M059J (cell line): ENCODE measurements at places on chromosomes 13 and 19.

DNA sequence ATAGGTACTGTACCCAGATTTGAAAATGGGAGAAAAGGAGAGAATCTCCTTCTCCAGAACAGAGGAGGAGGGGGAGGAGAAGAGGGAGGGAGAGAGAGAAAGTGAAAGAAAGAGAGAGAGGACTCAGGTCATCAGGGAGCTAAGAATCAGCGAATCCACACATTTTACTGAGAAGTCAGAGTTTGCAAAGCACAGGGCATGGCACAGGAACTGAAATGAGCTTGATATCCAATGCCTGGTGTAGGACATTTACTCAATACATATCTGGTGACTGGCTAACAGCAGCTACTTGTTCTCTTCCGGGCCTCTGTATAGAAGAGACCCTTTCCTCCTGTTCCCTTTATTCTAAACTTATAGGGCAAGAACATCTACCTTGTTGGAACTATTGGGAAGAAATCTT, 375.1 kb downstream of the KLF5 start:
- DNase-seq, result no peak

GRCh38 chr13:67437244-67437643, 207.1 kb upstream of the PCDH9 start:
- DNase-seq, result no peak

- DNase-seq, result no peak
Observed at GRCh38 chr13:111131611-111132010, 16.5 kb downstream of the ARHGEF7 start.

GRCh38 chr13:97471711-97472110, 37.7 kb downstream of the RAP2A start:
- no peak for DNase-seq

GRCh38 chr13:73158851-73159250, 100.0 kb downstream of the KLF5 start:
- peak; percentile 83 for DNase-seq

GRCh38 chr13:36275190-36276002, 22.2 kb downstream of the CCDC169 start:
- peak; percentile 60 for DNase-seq

GRCh38 chr13:113210833-113211232, 1.4 kb downstream of the CUL4A start:
- no peak for DNase-seq

DNA sequence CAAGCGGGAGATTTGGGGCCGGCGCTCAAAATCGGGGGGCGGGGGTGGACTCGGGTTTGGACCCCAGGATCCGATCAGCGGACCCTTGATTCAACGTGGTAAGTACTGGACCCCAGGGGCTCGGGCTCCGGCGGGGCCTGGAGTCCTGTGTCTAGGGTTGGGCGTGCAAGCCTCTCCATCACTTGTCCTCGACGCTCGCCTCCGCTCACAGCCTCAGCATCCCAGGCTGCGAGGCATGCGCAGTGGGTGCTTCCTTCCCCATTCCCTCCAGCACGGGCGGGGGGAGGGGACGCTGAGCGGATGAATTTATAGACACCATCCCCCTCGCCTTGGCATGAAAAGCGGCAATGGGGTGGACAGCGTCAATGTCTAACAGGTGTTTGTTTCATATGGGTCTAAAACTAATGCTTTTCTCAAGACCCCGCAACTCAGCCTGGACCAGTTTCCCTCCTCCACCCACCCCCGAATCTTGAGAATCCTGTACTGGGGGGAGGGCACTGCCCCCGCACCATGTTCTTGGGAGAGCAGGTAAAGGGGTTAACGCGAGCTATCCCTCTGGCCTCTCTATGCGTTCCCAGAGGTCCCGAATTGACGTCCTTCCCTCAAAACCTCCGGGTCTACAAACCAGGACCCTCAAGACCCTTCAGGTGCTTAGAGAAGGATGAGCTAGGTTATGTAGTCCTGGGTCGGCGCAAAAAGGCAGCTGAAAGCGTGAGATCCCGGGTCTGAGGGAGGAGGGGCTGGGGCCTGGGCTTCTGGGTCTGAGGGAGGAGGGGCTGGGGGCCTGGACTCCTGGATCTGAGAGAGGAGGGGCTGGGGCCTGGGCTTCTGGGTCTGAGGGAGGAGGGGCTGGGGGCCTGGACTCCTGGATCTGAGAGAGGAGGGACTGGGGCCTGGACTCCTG, 579 bp downstream of the CPT1C start:
- DNase-seq, result peak; percentile 79

GRCh38 chr19:33689868-33690267, 68.1 kb downstream of the CHST8 start:
- no peak for DNase-seq
